ENCODE measurements at places on chromosomes 3 and 15.

DNA sequence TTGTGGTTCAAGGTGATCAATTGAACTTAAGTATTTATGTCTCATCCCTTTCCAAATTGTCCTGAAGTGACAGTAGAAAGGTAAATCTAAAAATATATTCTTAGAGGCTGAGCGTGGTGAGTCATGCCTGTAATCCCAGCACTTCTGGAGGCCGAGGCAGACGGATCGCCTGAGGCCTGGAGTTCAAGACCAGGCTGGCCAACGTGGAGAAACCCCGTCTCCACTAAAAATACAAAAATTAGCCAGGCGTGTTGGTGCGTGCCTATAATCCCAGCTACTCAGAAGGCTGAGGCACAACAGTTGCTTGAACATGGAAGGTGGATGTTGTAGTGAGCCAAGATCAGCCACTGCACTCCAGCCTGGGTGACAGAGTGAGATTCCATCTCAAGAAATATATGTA is 226.6 kb downstream of the DPH6 start:
- DNase-seq = no peak

DNA sequence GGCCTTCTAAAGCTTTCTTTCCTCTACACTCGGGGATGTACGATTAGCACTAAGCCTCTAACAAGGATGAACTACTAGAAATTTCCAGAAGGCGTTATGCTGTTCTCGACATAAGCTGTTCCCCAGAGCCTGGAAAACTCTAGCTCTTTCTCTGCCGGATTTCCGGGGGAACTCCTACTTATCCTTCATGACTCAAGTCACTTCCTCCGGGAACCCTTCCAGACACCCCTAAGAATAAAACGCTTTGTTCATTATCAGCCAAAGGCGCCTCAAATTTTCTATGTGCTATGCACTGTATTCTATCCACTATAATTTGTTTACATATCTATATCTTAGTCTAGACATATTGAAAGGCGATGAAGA is 455 bp upstream of the SNAP23 start:
- no peak for DNase-seq

DNA sequence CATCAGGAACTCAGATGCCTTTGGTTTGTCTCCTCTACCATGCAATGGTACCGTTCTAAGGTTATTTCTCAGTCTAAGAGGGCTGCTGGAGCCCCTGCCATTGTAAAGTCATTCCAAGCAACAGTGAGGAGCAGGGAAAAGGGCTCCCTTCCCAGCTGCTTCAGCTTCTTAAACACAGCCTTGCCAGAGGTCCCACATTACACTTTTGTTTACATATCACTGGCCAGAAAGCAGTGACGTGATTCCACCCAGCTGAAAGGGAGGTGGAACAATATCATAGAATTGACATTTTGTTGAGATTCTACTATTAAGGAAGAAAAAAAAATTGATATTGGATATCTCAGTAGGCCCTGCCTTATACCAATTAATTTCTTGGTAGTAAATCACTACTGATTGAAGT is 194.6 kb downstream of the SUCLG2 start:
- DNase-seq = no peak

GRCh38 chr3:185340751-185341150 is 22.2 kb upstream of the MAP3K13 start:
- no peak for DNase-seq

- no peak for DNase-seq
Measured at GRCh38 chr3:29614954-29615353, 334.1 kb downstream of the RBMS3 start.

Data from cortex of kidney (tissue), 1 donor.